ENCODE measurements at places on chromosomes 12 and 14.

GRCh38 chr12:53185582-53186153, 4.9 kb upstream of the CSAD start:
- no peak for DNase-seq

- DNase-seq = no peak
Measured at GRCh38 chr12:46461907-46462640, 89.5 kb upstream of the SLC38A2 start.

DNA sequence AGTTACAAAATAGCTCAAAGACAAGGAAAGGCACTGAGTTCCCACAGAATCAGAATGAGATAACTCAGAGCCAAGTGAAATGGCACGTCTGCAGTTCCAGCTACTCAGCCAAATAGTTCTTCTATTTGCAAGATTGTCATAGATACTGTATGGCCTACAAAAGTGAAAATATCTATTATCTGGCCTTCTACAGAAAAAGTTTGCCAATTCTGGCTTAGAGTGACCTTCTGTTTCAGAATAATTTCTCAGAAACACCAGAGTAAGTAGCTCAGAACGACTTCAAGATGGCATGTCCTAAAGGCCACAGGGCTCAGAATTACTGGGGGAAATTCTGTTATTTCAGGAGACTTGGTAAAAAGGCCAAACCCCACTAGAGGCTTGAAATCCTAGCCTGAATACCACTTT, 10.7 kb upstream of the RTRAF start:
- no peak for DNase-seq

DNA sequence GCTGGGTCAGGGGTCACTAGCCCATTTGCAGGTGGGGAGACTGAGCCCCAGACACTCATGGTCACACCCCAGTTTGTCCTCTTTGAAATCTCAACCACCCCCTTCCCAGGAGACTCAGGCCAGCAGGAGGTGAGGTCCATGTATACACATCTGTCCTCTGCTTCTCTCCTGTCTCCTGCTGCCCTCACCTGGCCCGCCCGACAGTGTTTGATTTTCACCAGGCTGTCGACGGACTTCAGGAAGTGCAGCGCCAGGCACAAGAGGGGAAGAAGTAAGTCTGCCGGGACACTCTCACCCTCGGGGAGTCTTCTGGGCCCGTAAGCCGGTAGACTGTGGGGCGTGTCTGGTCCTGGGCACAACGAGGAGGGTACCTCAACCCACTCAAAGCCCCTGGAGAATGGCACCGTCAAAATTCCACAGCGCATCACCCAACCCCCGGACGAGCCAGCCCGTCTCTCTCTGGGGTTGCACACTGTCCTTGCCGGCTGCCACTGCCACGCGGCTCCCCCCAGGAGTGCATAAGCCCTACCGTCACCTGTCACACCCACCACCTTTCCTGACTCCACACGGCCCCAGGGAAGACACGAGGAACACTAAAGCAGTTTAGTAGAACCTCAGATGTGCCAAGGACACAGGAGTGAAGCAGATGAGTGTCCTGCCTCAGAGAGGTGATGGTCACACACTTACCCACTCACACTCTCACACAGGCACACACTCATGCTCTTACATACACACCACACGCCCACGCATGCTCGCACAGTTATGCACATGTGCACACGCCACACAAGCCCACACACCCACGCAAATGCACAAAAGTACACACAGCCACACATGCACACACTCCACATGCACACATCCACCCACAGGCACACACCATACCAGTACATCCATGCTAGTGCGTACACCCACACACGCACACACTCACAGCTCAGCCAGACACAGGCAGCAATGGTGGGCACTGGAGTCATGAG, 13.1 kb upstream of the SIVA1 start:
- no peak for DNase-seq

- DNase-seq = no peak
Measured at GRCh38 chr14:91140672-91141071, 26.8 kb downstream of the DGLUCY start.

DNA sequence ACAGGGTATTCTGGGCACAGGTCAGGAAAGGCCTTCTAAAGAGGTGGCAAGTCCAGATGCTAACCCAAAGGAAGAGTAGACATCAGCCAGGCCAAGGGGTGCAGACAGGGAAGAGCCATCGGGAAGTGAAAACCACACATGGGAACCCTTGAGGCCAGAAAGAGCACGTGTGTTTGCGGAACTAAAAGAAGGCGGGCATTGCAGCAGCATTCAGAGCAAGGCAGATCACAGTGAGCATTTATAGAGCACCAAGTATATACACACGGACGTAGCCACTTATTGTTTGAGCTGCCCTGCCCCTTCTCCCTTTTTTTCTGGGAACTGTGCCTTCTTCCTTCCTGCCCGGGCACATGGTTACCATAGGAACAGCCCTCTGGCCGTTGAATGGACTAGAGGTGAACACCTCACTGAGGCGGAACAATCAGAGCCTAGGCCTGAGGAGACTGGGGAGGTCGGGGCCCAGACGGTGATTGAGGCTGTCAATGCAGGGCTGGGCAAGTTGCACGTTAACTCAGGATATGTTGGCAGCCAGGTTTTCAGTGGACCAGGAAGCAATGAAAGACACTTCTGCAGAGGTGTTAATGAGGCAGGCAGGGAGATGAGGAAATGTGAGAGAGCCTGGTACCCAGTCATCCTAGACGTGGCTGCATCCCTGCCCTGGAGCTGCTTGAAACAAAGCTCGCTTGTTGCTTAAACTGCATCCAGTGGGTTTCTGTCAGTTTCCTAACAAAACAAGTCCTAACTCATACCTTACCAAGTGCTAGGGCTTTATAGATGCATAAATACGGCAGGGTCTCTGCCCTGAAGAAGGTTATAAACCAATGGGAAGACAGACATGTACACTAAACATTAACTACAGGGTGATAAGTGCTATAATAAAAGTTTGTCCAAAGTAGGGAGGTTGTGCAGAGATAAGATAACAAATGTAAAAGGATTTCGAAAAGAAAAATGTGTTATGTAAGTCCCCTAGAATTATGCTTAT, 34.2 kb downstream of the MOAP1 start:
- no peak for DNase-seq

GRCh38 chr14:95948558-95948981, 71.9 kb downstream of the TUNAR start:
- DNase-seq = no peak

DNA sequence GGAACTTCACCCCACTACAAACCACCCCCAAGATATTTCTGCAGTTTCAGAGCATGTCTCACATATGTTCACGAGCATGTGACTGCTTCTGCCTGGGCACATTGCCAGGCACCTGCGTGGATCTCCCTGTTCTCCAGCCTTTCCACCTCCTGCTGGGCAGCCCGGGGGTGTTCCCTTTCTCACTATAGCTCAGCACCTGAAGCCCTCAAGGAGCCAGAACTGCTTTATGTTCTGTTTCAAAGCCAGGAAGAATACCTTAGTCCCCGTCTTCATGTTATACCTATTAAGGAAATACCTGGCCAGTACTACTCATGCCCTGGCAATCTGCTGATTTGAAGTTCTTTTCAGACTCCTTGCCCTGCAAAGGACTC, 4.2 kb upstream of the FGF6 start:
- DNase-seq = no peak

GRCh38 chr12:116393859-116394650, 116.6 kb upstream of the MED13L start:
- no peak for DNase-seq

DNA sequence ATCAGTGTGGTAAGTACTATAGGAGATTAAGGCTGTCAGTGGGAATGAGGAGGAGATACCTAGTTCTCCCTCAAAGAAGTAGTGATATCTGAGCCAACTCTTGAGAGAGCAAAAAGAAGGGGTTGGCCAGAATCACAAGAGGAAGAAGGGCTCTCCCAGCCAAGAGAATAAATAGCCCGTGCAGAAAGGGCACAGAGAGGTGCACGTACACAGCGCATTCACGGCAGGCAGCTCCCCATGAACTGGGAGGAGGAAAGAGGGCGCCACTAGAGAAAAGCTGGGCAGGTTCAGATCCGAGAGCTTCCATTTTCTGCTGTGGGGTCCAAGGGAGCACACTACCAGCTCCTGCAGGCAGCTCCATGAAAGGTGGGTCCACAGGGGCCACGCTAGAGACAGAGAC, 59.9 kb downstream of the PPP2R5E start:
- DNase-seq = no peak

DNA sequence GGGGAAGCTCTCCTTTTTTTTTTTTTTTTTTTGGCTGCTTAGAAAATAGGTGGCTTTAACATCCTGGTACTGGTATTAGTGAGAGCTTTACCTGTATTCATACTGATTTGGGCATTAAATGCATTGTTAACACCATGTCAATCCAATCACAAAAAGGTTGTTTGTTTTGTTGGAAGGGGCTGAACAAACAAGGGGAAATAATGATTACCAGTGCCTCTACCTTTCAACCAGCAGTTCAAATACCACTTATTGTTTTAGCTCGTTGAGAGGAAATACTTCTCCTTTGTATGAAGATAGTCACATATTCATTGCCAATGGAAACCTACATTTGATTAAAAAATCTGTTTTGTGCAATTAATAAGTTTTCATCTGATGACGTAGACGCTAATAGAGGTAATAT, 72.9 kb downstream of the MIPOL1 start:
- DNase-seq = no peak

DNA sequence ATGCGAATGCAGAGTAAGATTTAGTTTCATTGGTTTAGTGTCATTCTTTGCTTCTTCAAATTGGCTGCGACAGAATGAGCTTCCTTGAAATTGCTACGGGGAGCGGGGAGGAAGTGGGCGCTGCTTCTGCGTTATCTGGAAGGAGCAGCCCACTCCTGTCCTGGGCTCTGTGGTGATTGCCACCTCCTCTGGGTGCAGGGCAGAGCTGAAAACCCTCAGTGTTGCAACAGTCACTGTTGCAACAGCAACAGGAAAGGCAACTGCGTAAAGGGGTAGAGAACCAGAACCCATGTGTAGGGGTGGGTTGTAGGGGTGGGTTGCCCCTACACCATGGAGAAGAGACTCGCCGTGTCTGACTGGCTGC, 57.7 kb downstream of the MAX start:
- no peak for DNase-seq

DNA sequence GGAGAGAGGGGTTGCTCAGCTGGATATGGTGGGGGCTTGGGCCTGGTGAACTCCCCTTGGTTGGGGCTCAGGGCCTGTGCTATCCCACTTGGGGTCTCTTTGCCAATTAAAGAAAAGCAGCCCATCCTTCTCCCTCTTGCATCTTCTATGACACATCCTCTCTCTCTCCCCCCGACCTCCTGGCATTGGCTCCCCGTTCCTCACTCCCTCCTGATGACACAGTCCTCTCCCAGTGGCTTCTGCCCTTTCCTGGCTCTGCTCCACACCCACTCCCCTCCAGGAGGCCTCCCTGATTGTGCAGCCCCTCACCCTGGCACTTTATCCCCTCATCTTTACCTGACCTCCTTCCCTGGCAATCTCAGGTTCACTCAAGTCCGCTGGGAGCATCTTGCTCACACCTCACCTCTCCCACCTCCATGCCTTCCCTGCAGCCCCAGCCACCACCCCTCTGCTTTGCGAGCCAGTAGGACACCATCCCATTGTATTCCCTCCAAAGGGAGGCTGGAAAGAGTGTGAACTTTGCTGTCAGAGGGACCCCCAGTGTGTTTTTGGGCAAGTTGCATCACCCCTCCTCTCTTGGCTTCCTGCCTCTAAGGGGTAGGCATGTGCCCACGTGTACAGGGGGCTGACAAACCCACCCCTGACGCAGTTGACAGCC, 10.7 kb downstream of the KRT80 start:
- no peak for DNase-seq

- no peak for DNase-seq
Measured at GRCh38 chr14:95257521-95257920, 62.2 kb downstream of the CLMN start.

DNA sequence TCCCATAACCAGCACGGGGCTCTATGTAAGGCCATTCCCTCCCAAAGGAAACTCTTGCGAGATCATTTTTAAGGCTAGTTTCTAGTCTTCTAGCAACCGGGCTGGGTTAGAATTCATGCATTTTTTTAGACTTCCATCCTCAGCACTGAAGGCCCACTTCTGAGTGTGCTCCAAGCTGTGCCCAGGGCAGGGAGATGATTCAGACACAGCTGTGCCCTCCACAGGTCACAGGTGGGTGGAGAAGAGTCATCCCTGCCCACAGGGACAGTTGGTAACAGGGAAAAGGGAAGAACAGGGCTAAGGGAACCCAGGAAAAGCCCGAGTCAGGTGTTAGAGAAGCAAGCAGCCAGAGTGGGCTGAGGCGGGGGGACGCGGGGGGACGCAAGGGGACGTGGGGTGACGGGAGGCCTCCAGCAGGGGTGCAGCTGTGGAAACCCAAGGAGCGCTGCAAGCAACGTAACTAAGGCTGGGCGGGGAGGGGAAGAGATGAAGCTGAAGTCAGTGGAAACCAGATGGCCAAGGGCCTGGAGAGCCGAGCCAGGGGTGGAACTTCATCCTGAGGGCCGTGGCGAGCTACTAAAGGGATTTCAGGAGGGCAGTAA, 27.2 kb upstream of the PPP2R5C start:
- DNase-seq = no peak

- DNase-seq = no peak
Measured at GRCh38 chr12:75579552-75579951, 68.1 kb upstream of the KRR1 start.

DNA sequence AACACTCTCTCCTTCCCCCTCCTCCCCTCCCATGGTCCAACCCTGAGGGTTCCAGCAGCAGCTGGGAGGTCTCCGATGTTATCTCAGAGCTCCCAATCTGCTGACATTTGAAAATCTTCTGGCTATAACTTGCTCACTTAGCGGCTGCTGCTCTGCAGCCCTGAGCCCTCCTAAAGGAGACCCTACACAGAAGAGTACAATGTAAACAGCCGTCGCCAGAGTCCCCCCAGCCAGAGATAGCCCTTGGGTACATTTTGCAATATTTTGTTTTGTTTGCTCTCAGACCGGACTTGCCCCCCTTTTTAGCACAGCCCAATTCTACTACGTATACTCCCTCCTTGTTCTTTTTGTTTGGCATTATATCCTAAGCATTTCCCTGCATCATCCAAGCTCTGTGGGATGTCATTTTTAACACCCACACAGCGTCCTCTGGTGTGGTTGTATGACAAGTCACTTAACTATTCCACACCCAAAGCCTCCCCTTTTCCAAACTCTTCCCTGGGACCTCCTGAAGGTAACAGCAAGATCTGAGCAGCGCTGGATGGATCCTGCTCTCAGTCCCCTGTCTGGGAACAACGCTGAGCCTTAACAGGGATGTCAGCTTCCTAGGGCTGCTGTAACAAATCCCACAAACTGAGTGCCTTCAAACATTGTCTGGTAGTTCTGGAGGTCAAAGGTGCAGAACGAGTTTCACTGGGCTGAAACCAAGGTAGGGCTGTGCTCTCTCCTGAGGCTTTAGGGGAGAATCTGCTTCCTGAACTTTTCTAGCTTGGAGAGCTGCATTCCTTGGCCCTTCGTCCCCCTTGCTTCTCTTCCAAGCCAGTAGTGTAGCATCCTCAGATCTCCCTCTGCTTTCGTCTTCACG, 25.3 kb upstream of the TCL1B start:
- no peak for DNase-seq
